ENCODE measurements at places on chromosomes 3 and 15.

DNA sequence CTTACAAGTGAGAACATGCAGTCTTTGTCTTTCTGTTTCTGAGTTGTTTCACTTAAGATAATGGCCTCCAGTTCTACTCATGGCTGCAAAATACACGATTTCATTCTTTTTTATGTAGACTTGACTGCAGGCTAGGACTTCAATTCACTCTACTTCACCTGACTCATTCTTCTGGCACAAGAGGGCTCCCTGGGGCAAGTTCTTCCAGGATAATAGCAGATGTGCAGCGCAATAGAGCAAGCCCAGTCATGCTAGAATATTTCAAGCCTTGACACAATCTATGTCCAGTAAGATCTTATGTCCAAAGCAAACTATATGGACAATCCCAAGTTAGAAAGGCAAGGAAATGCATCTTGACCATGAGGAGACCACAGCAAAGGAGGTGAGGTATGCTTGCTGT lies 211.7 kb upstream of the GADL1 start:
- H3K36me3 ChIP-seq: no peaks in the 10 kb centered on the region
- no peaks in the 10 kb centered on the region for H3K27me3 ChIP-seq
- H3K4me1 ChIP-seq: no peaks in the 10 kb centered on the region
- no peak for DNase-seq
- no peak overlapping the region for H3K4me3 ChIP-seq

- no peak overlapping the region for H3K4me3 ChIP-seq
- no peak overlapping the region for H3K27ac ChIP-seq
- no peaks in the 10 kb centered on the region for H3K4me1 ChIP-seq
- no peaks in the 10 kb centered on the region for H3K27me3 ChIP-seq
Observed at GRCh38 chr3:143820466-143821221, 27.6 kb downstream of the SLC9A9 start.

GRCh38 chr15:88241060-88241459 lies 15.5 kb downstream of the NTRK3 start:
- no peak overlapping the region for H3K4me3 ChIP-seq
- H3K27ac ChIP-seq: no peak overlapping the region
- H3K4me1 ChIP-seq: no peaks in the 10 kb centered on the region
- no peaks in the 10 kb centered on the region for H3K27me3 ChIP-seq

GRCh38 chr3:142892714-142893113 lies 3.8 kb upstream of the PCOLCE2 start:
- DNase-seq: no peak
- H3K4me3 ChIP-seq: no peak overlapping the region
- H3K27ac ChIP-seq: no peak overlapping the region
- no peaks in the 10 kb centered on the region for H3K36me3 ChIP-seq

GRCh38 chr3:172987273-172987672 lies 153.8 kb downstream of the SPATA16 start:
- H3K4me1 ChIP-seq: peaks cover 2% of the 10 kb centered on the region
- H3K4me3 ChIP-seq: no peak overlapping the region
- H3K27ac ChIP-seq: no peak overlapping the region
- no peaks in the 10 kb centered on the region for H3K27me3 ChIP-seq
- no peaks in the 10 kb centered on the region for H3K36me3 ChIP-seq
- peak; percentile 39 for DNase-seq

GRCh38 chr3:198071602-198072287 lies 111.7 kb downstream of the LMLN start:
- no peak overlapping the region for H3K4me3 ChIP-seq
- no peak overlapping the region for H3K27ac ChIP-seq
- DNase-seq: peak; percentile 35
- H3K36me3 ChIP-seq: no peaks in the 10 kb centered on the region
- peaks cover 55% of the 10 kb centered on the region for H3K27me3 ChIP-seq

DNA sequence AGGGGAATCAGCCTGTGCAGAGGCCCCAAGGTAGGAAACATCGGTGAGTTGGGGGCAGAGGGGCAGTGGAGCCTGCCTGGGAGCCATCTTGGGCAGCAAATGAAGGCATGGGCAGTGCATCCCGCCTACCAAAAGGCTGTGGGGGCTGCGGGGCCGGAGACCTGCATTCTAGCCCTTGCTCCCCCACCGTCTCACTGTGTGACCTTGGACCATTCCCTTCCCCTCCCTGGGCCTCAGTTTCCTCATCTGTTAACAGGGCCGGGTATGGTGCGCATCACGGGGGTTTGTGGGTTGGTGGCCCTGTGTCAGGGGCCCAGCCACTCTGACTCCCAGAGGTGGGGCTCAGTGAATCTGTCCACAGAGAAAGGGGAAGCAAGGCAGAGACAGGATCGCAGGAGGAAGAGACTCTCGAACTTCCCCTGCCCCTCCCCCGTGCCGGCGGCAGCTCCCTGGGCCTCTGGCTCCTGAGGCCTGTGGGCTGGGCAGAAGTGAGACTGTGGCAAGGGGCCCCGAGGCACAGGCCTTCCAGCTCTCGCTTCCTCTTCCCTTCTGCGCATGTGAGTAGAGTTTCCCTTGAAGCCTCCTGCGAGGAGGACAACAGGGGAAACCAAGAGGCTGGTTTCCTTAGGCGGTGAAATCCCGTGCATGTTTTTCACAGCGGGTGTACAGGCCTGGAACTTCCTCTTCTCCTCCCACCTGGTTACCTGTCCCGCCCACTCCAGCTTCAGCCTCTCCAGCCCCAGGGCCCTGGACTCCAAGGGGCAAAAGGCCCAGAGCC lies 42.9 kb downstream of the IDH2 start:
- DNase-seq: no peak
- peaks cover 38% of the 10 kb centered on the region for H3K4me1 ChIP-seq
- no peaks in the 10 kb centered on the region for H3K36me3 ChIP-seq
- no peak overlapping the region for H3K4me3 ChIP-seq
- peak overlapping the region; percentile 25 for H3K27ac ChIP-seq

DNA sequence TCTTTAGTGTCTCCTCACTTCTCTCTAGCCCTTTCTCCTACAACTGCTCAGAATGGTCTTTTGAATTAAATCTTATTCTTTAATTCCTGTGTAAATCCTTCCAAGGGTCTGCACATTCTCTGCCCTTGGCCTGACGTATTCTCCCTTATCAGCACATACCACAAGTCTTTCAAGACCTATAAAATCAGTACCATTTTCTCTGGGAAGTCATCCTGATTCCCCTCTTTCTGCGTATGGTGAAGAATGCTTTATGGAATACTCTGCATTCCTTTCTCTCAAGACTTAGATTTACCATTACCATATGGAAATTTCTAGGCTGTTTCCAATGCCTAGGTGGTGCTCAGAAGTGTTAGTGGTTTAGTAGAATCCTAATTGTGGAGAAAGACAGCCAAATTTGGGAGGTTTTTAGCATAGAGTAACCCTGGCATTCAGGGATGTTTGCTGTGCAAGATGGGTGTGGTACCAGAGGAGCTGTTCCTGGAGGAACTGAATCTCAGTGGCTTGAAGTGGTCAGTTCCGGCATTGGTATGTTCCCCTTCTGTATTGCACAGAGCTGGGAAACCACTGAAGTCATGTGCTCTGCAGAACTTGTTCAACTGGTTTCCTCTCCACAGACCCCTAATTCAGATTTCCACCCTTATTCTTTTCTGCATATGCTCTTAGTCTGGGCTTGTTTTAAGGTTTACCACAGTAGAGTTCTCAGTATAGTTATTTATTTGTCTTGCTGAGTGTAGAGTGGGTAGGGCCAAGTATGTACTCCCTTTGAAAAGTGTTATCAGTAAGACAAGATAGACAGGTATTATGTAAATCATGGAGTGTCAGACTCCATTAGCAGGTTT lies 24.5 kb downstream of the IQGAP1 start:
- no peak for DNase-seq
- H3K36me3 ChIP-seq: no peaks in the 10 kb centered on the region
- peaks cover 16% of the 10 kb centered on the region for H3K4me1 ChIP-seq
- H3K27me3 ChIP-seq: no peaks in the 10 kb centered on the region
- H3K27ac ChIP-seq: no peak overlapping the region

DNA sequence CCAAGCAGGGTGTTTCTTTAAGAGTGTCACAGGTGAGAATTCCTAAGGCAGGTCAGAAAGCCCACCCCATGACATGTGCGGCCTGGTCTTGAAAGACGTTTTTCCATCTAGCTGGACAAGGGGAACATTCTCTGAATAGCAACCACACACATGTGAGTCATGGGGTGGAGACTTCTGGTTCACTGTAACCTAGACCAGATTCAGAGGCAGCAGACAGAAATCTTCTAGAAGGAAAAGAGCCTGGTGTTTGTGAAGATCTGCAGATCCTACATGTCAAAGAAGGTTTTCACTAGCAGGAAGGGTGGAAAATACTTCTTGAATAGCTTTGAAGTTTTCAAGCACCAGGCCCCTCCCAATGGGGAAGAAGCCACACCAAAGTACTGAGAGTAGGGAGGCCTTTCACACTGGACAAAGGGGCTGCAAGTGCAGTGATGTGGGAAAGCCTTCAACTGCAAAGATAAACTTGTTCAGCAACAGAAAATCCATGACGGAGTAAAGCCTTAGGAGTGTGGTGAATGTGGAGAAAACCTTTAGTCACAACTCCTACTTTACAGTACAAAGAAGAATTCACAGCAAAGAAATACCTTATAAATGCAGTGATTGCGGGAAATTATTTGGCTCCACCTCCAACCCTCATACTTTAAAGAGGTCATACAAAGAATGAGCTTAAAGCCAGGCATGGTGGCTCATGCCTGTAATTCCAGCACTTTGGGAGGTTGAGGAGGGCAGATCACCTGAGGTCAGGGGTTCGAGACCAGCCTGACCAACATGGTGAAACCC lies 17.6 kb downstream of the ADAM10 start:
- no peaks in the 10 kb centered on the region for H3K27me3 ChIP-seq
- H3K4me1 ChIP-seq: peaks cover 2% of the 10 kb centered on the region
- H3K4me3 ChIP-seq: no peak overlapping the region
- DNase-seq: no peak

DNA sequence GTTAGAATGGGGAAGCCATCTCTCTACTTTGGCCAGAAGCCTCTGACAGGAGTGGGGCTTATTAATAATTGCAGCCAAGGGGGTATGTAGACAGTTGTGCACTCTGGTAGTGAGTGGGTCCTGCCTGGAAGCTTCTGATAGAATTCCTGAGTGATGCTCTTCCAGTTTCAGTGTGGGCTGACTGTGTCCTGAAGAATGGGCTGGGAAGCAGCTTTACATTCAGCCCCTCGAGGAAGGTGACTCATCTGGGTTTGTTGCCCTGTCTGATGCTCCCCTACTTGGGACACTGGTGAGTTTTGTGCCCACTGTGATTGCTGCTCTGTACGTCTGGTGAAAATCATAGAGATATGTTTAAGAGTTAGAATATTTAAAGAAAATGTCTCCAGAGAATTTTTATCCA lies 444.7 kb upstream of the RBMS3 start:
- H3K27me3 ChIP-seq: no peaks in the 10 kb centered on the region
- no peak overlapping the region for H3K4me3 ChIP-seq
- no peaks in the 10 kb centered on the region for H3K36me3 ChIP-seq
- DNase-seq: no peak

DNA sequence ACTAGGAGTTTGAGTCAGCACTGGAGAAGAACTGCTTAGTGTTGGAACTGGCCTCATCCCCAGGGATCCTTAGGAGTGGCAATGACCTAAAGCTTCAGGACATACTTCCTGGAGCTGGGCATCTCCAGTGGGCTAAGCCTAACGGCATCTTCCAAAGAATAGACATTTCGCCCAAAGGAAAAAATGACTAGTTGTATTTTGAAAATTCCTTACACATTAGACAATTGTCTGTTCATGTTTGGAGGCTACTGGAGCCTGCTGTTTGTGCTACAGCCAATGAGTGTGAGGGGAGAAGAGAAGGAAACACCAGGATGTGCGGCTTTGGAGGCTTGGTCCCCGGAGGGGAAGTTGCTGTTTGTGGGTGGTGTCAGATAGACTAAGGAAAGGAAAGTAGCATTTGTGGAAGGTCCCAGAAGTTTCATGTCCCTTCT lies 77.6 kb downstream of the POLR2M start:
- H3K4me1 ChIP-seq: no peaks in the 10 kb centered on the region
- no peak for DNase-seq
- H3K27ac ChIP-seq: no peak overlapping the region
- H3K4me3 ChIP-seq: no peak overlapping the region
- no peaks in the 10 kb centered on the region for H3K36me3 ChIP-seq

GRCh38 chr3:44862226-44862637 lies 520 bp downstream of the TMEM42 start:
- no peaks in the 10 kb centered on the region for H3K36me3 ChIP-seq
- peaks cover 7% of the 10 kb centered on the region for H3K4me1 ChIP-seq
- H3K27me3 ChIP-seq: no peaks in the 10 kb centered on the region
- no peak for DNase-seq

DNA sequence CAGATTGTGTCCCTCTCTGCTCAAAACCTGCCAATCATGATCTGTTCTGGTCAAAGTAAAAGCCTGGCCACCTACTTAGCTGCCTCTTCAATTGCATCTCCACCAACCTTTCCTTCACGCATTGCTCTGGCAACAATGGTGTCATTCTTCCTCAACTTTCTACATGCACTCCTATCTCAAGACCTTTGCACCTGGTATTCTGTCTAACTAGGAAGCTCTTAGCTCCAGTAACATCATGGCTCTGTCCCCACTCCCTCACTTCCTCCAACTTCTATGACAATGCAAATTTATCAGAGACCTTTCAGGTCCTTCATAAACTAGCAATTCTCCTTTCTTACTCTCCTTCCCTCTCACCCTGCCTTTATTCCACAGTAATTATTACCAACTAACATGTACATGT lies 267.4 kb upstream of the ARL6 start:
- H3K4me3 ChIP-seq: no peak overlapping the region
- no peaks in the 10 kb centered on the region for H3K27me3 ChIP-seq
- DNase-seq: no peak

DNA sequence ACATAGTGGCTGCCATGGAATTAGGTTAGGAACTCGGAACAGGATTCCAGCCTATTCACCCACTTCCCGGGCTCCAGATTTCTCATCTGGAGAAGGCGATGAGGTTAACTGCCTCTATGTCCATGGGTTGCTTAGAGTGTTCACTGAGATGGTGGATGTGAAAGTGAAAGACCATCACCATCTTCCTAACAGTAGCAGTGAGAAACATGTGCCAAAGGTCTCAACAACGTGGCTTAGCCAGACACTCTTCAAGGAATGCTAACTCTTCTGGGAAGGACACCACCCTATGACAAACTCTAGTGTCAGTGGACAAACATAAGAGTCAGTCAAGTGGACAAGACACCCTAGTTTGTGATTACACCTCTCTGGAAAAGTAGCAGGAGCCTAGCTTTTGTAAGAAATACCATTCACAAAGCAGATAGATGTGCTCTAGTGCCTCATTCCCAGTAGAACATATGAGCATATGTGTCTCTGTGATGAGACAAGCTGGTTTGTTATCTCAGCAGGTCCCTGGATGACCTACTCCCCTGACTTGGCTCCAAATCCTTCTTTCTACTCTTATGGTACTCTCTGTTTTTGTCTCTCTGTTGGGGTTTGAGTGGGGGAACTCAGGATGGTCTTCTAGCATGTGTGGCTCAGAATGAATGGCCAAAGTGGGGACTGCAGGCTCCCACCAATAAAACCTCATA lies 210.2 kb upstream of the WNT5A start:
- H3K4me3 ChIP-seq: no peak overlapping the region
- no peaks in the 10 kb centered on the region for H3K27me3 ChIP-seq
- DNase-seq: no peak

- no peak overlapping the region for H3K4me3 ChIP-seq
- H3K36me3 ChIP-seq: no peaks in the 10 kb centered on the region
- peak; percentile 24 for DNase-seq
- no peaks in the 10 kb centered on the region for H3K27me3 ChIP-seq
Observed at GRCh38 chr3:86702381-86702958, 288.5 kb downstream of the VGLL3 start.

GRCh38 chr15:75989045-75989444 lies 23.2 kb downstream of the NRG4 start:
- DNase-seq: no peak
- no peak overlapping the region for H3K4me3 ChIP-seq
- H3K36me3 ChIP-seq: no peaks in the 10 kb centered on the region
- H3K27ac ChIP-seq: no peak overlapping the region

GRCh38 chr3:149506540-149506939 lies 32.0 kb downstream of the TM4SF4 start:
- no peaks in the 10 kb centered on the region for H3K27me3 ChIP-seq
- H3K36me3 ChIP-seq: no peaks in the 10 kb centered on the region
- H3K4me3 ChIP-seq: no peak overlapping the region
- DNase-seq: no peak
- H3K27ac ChIP-seq: no peak overlapping the region
- peaks cover 4% of the 10 kb centered on the region for H3K4me1 ChIP-seq

Measured in neural progenitor cell (in vitro differentiated cells).